ENCODE measurements at places on chromosomes 16 and 17.
A peak's percentile ranks its signal among the peaks of the same experiment; 100 is the strongest.

- peak; percentile 29 for DNase-seq
Measured at GRCh38 chr17:57629470-57629869, 115.6 kb downstream of the CCDC182 start.

DNA sequence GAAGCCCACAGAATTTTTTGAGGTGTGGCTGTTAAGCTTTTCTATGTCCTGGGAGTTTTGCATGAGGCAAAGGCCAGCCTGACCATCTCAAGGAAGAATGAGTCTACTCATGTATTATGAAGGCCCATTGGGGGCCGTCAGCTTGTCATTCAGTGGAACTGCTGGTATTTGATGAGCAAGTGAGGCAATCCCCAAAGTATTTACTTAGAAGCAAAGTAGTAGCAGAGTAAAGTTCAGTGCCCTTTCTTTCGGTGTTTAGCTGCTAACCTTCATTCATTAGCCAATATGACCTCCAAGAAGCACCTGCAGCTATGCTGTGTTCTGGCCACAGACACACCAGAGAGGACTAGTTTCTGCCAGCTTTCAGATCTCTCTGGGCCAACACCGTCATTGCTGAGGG, 80.2 kb downstream of the RPA1 start:
- DNase-seq, result no peak

GRCh38 chr17:69333561-69333960, 6.6 kb upstream of the ABCA5 start:
- no peak for DNase-seq

- DNase-seq, result no peak
Measured at GRCh38 chr17:74750039-74750326, 1.6 kb downstream of the NHERF1 start.

GRCh38 chr16:20242568-20243255, 84.6 kb downstream of the GP2 start:
- no peak for DNase-seq

All from NCI-H1417 (cell line).